ENCODE measurements at places on chromosomes 16 and 17. TPM values are rescaled to one million over a fixed set of nuclear protein-coding genes. Genes with fewer than 3 reads are reported as not detected.

BAHCC1 gene
- total RNA-seq: 9.7 TPM

KRT16 gene
- total RNA-seq: not detected

OTOA gene
- total RNA-seq: not detected

FLOT2 gene
- 52.8 TPM for total RNA-seq

DNA sequence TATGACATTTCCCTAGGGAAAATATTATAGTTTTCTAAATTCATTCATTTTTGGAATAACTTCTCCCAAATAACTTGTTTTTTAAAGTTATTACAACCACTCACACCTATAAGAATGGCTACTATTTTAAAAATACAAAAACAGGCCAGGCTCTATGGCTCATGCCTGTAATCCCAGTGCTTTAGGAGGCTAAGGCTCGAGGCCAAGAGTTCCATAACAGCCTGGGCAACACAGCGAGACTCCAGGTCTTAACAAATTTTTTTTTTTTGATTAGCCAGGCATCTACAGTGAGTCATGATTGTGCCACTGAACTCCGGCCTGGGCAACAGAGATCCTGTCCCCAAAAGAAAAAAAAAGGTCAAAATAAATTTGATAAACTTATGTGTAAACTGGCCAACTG lies 43.6 kb upstream of the YPEL2 start:
- no peak overlapping the region for H3K27ac ChIP-seq
- peaks cover 5% of the 10 kb centered on the region for H3K4me1 ChIP-seq
- no peak for DNase-seq
- peaks cover 10% of the 10 kb centered on the region for H3K27me3 ChIP-seq
- H3K36me3 ChIP-seq: no peaks in the 10 kb centered on the region
- H3K4me3 ChIP-seq: no peak overlapping the region

DNA sequence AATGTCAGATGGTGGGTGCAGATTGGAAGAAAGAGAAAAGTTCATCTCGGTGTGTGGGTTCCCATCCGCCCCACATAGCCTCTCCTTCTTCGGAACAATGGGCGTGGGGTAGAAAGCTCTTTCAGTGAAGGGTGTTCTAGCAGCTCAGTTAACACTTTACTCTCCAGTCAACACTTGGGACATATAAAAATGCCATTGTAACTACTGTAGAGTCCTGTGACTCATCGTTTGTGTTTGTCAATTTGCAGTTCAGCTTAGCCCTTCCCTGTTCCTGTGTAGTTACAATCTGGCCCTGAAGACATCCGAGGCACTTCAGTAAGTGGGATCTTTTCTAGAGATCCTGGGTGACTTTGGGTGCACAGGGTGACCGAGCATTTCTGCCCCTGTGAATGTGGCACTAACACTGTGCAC lies 11.5 kb upstream of the CLEC18C start:
- peak; percentile 70 for DNase-seq
- H3K4me3 ChIP-seq: no peak overlapping the region
- peak overlapping the region; percentile 55 for H3K27ac ChIP-seq
- peaks cover 7% of the 10 kb centered on the region for H3K36me3 ChIP-seq
- H3K27me3 ChIP-seq: peaks cover 3% of the 10 kb centered on the region
- H3K4me1 ChIP-seq: peaks cover 14% of the 10 kb centered on the region

- peaks cover 31% of the 10 kb centered on the region for H3K36me3 ChIP-seq
- DNase-seq: no peak
- no peaks in the 10 kb centered on the region for H3K27me3 ChIP-seq
- no peak overlapping the region for H3K4me3 ChIP-seq
Observed at GRCh38 chr16:1687427-1688316, 9.6 kb downstream of the JPT2 start.

GRCh38 chr16:22787466-22788192 lies 26.3 kb upstream of the HS3ST2 start:
- DNase-seq: peak; percentile 95
- H3K27ac ChIP-seq: peak overlapping the region; percentile 91
- H3K36me3 ChIP-seq: peaks cover 7% of the 10 kb centered on the region
- peaks cover 46% of the 10 kb centered on the region for H3K4me1 ChIP-seq

- DNase-seq: peak; percentile 94
- peaks cover 3% of the 10 kb centered on the region for H3K27me3 ChIP-seq
- peak overlapping the region; percentile 91 for H3K27ac ChIP-seq
Observed at GRCh38 chr16:56743840-56744239, 13.9 kb downstream of the NUP93 start.

DNA sequence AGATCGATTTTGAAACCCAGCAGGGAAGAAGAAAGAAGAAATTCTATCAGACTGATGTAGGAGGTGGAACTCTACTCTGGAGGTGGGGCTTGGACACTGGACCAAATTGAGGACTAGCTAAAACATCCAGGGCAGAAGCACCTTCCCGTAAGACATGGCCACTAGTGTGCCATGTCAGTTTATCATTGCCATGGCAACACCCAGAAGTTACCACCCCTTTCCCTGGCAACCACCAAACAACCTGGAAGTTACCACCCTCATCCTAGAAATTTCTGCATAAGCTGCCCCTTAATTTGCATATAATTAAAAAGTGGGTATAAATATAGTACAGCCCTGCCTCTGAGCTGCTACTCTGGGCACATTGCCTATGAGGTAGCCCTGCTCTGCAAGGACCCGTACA lies 66.7 kb downstream of the NACA2 start:
- no peaks in the 10 kb centered on the region for H3K36me3 ChIP-seq
- H3K27me3 ChIP-seq: peaks cover 17% of the 10 kb centered on the region
- H3K27ac ChIP-seq: no peak overlapping the region

DNA sequence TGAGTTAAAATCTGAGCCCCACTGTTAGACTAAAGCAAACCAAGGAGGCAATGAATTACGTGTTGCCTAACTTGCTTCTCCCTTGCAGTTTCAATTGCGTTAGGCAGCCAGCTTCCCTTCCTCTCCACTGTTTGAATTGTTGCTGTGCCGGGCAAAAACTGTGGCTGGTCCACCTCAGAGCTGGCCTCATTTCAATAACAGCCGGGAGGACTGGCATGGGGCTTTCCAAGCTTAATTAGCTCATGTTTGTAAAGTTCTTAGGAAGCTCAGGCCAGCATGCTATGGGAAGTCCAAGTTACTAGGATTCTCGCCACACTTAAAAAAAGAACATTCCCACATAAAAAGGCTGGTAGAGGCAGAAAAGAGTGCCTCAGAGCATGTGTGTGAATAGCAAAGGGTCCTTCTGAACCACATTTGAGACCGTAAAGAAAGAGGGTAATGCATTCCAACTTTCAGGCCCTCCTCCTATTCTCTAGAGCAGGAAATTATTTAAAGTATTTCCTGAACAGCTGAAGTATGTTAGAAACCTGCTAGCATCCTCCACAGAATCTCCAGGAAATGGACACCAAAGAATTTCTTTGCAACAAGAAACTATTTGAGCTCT lies 79.0 kb upstream of the SMURF2 start:
- H3K4me3 ChIP-seq: peak overlapping the region; percentile 75
- H3K27ac ChIP-seq: peak overlapping the region; percentile 85
- H3K36me3 ChIP-seq: no peaks in the 10 kb centered on the region
- DNase-seq: peak; percentile 36

DNA sequence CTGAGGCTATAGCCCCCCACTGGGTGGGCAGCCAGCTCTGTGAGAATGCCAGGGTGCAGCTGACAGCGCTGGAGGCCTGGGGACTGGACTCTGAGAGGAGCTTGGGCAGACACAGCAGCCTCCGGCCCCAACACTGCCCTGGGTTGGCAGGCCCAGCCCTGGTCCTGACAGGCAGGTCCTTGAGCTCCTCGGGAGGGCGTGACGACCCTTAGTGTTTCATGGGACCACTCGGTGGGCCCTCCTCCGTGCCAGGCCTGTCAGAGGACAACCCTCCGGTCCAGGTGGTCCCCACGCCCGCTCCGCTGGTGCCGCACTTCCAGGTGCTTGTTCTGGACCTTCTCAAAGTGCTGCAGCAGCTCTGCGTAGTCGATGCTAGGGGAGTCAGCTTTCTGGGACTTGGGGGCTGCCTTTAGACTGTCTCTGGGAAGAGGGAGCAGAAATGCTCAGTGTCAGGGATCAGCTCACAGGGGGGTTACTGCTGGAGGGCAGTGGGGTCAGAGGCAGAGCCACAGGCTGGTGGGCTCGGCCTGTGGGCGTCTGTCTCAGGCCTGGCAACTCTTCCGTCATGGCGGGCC lies 1.9 kb upstream of the MTSS2 start:
- DNase-seq: no peak
- H3K36me3 ChIP-seq: no peaks in the 10 kb centered on the region
- H3K27ac ChIP-seq: peak overlapping the region; percentile 91

GRCh38 chr16:89924297-89924924 lies 1.3 kb downstream of the TUBB3 start:
- H3K4me1 ChIP-seq: peaks cover 37% of the 10 kb centered on the region
- DNase-seq: peak; percentile 52
- peak overlapping the region; percentile 61 for H3K27ac ChIP-seq

- no peak overlapping the region for H3K27ac ChIP-seq
- H3K4me3 ChIP-seq: no peak overlapping the region
- peak; percentile 49 for DNase-seq
- H3K4me1 ChIP-seq: peaks cover 12% of the 10 kb centered on the region
- H3K36me3 ChIP-seq: no peaks in the 10 kb centered on the region
Observed at GRCh38 chr16:15765880-15766279, 90.9 kb downstream of the MYH11 start.

DNA sequence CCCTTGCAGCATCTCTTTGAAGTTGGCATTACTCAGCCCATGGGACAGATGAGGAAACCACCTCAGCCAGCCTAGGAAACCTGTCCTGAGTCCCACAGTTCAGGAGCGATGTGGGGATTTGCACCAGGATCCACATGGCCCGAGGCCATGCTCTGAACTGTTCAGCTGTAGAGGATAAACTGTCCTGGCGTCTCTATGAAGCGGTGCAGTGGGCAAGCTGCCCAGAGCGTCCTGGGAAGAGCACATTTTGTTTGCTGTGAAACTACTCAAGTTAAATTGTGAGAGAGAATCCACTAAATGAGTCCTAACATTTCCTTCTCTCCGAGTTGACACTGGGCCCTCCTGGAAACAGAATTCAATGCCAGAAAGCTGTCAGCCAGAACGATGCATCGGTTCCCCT lies 276.6 kb upstream of the TNRC6C start:
- no peaks in the 10 kb centered on the region for H3K36me3 ChIP-seq
- no peak overlapping the region for H3K27ac ChIP-seq
- no peak for DNase-seq
- H3K4me1 ChIP-seq: no peaks in the 10 kb centered on the region
- H3K27me3 ChIP-seq: peaks cover 39% of the 10 kb centered on the region

DNA sequence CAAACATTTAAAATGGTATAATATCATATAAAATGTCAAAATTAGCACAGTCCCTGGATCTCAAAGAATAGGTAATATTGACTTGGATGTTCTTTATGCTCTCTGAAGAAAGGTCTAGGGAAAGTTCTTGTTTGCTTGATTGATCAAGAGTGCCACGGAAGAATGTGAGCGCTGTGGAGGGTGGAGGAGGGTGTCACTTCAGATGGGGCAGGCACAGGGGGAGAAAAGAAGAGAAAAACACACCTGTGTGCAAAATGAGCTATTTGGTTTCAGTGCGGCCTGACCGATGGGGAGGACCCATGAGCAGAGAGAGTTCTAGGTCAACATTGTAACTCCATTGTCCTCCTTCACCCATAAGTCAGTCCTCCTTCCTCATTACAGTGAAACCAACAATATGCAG lies 8.8 kb upstream of the VPS4A start:
- no peaks in the 10 kb centered on the region for H3K27me3 ChIP-seq
- peaks cover 9% of the 10 kb centered on the region for H3K4me1 ChIP-seq
- peaks cover 11% of the 10 kb centered on the region for H3K36me3 ChIP-seq
- no peak overlapping the region for H3K27ac ChIP-seq

- H3K27ac ChIP-seq: no peak overlapping the region
- H3K4me3 ChIP-seq: no peak overlapping the region
- H3K4me1 ChIP-seq: peaks cover 6% of the 10 kb centered on the region
- H3K27me3 ChIP-seq: peaks cover 32% of the 10 kb centered on the region
- no peak for DNase-seq
Observed at GRCh38 chr17:77772899-77773358, 185.6 kb upstream of the TNRC6C start.
